ENCODE measurements at places on chromosomes 13 and 19.

GRCh38 chr19:10881403-10882107, 10.2 kb downstream of the CARM1 start:
- no peak for DNase-seq

DNA sequence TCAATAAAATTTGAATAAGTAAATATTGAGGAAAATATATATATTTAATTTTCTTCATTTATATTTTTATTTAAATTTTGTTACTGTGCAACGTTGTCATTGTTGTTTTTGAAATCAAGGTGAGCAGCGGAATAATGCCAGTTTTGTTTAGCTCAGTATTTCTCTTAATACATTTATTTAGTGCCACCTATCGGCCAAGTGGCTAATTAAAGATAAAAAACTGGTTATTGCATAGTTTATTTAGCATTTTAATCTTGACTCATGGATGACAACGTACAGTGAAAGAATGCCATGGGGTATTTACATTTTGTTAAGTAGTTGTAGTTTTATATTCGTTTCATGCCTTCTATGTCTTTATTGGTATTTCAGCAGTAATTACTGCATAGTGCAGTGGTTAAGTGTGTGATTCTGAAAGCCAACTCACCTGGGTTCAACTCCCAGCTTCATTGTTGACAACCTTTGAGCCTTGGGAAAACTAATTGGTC, 265.9 kb downstream of the MYO16 start:
- no peak for DNase-seq

DNA sequence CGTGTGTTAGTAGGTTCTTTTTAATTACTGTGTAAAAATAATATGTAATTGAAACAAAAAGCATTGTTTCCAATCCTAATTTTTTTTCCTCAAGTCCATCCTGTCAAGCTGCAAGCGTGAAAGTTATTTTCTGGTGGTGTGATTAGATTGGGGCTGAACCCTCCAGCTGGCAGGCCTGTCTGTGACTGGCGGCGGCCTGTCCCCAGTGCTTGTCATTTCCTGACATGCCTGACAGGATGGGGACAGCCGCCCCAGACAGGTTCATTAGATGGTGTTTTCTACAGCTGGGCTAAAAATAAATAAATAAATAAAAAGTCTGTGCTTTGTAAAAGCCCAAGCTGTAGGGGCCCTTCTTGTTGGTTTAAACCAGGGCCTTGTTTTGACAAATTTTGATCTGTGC, 53.7 kb upstream of the MAB21L1 start:
- DNase-seq = no peak

GRCh38 chr13:74646091-74646490, 511.9 kb upstream of the KLF12 start:
- no peak for DNase-seq

DNA sequence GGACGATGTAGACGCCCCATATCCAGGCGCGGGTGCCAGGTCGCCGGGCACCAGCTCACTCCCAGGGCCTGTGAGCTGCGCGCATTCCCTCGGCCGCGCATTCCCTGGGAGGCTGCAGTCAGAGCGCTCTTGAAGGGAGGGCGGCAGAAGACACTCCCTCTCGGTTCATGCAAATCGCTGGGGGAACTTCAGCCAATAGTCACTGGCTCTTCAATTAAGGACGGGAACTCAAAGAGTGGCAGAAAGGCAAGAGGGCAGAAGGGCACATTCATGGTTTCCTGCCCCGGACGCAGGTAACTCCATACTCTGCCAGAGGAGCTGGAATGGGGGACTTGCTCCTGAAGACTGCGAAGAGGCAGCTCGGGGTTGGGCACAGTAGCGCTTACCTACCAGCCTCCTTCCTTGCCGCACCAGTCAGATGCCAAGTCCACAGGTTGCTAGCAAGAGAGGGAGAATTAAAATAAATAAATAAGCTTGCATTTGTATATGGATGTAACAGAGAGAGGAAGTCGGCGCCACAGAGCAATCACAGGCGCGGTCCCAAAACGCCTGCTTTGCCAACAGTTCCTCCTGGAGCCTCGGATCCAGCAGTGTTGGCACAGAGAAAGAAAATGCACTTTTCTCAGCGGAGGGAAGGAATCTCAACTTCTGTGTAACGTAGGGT, 459 bp downstream of the PCDH20 start:
- no peak for DNase-seq

Measured in activated CD4-positive, alpha-beta T cell treated with anti-CD3 and anti-CD28 coated beads for 4 hours (primary cell).